ENCODE measurements at places on chromosomes 7 and 10. TPM values are rescaled to one million over a fixed set of nuclear protein-coding genes. Genes with fewer than 3 reads are reported as not detected.

FRMPD2 gene
- total RNA-seq: not detected

DNA sequence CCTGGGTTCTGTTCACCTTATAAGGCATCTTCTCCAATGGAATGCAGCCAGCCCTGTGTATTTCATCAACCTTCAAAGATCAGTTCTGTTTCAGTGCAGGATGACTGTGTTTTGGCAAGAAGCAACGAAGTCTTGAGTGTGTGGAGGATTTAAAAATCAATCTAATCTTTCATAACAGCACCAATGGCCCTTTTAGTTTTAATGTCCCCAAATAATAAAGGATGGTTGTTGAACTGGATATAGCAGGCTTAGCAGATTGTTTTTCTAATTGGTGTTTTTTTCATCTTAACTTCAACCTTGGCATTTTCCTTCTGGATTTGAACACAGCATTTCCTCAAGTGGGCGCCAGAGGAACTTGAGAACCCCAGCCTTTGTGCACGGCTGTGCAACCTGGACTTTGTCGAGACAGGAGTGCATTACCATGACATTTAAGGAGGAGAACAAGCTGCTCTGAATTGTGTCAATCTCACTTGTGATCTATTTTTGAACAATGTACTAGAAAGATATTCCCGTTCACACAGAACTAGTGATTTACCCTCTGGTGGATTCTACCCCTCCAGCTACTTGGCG lies 313.3 kb upstream of the AKR1E2 start:
- H3K4me1 ChIP-seq: no peaks in the 10 kb centered on the region
- H3K27me3 ChIP-seq: no peaks in the 10 kb centered on the region
- no peak overlapping the region for H3K4me3 ChIP-seq
- H3K36me3 ChIP-seq: no peaks in the 10 kb centered on the region

DNA sequence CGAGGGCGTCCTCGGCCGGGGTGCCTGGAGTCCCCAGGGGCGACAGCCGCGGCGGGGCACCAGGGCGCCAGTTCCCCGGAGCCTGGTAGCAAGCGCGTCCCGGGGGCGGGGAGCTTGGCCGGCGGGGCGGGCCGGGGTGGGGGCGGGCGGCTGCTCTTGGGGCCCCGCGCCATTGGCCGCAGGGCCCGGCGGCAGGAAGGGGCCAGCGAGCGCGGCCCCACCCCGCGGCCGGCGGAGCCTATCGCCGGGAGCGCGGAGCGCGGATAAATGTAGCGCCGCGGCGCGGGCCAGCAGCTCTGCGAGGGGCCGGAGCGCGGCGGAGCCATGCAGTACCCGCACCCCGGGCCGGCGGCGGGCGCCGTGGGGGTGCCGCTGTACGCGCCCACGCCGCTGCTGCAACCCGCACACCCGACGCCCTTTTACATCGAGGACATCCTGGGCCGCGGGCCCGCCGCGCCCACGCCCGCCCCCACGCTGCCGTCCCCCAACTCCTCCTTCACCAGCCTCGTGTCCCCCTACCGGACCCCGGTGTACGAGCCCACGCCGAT lies at the start of gene HHEX:
TSS of gene HHEX (plus strand) at position 293 of the 548 bp plus-strand sequence. CDS start at position 325, 32 bp downstream.
- peaks cover 26% of the 10 kb centered on the region for H3K27me3 ChIP-seq
- H3K4me3 ChIP-seq: peak within 1 kb of the TSS; percentile 37

SPAM1 gene
- not detected for total RNA-seq

GHRHR gene
- not detected for total RNA-seq

- H3K27me3 ChIP-seq: no peaks in the 10 kb centered on the region
- H3K36me3 ChIP-seq: no peaks in the 10 kb centered on the region
- H3K4me1 ChIP-seq: no peaks in the 10 kb centered on the region
- no peak overlapping the region for H3K27ac ChIP-seq
Measured at GRCh38 chr10:126481181-126481580, 92.9 kb upstream of the ADAM12 start.

- no peaks in the 10 kb centered on the region for H3K4me1 ChIP-seq
- H3K4me3 ChIP-seq: no peak overlapping the region
- no peak overlapping the region for H3K27ac ChIP-seq
- DNase-seq: no peak
Measured at GRCh38 chr10:14254368-14254767, 76.4 kb downstream of the FRMD4A start.

DNA sequence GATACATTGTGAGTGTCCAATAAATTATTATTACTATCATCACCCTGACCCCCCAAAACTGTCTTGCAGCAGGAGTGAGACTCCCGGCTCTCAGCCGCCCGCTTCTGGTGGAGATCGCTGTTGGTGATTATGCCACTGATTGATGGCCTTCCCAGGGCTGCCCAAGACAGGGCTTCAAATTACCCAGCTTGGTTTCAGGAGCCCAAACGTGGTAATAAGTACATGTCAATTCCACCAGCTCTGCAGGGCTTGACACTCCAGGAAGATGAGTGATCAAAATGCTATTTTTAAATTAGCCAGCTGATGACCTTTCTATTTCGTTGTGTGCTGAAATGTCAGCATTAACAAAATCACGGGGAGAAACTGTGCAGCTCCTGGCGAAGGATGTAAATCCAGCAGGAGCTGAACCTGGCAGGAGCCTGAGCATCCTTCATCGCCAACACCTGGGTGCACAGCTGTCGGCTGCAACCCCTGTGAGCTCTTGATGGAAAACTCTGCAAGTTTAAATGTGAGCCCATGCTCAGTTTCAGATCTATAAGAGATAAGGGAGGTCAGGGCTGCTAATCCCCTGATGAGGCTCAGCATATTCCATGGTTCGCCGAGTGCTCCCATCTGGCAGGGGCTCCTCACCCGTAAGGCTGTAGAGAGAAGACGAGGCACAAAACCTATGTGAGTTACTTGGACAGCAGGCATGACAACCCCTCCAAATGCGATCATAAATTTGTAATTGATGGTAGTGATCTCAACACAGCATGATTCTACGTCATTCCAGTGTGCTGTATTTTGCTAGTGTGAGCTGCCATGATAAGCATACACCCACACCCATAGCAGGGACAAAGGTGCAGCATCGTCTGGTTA lies 446.3 kb downstream of the TCERG1L start:
- no peak overlapping the region for H3K27ac ChIP-seq
- H3K36me3 ChIP-seq: no peaks in the 10 kb centered on the region
- DNase-seq: no peak
- H3K4me1 ChIP-seq: no peaks in the 10 kb centered on the region
- no peaks in the 10 kb centered on the region for H3K27me3 ChIP-seq
- no peak overlapping the region for H3K4me3 ChIP-seq

GRCh38 chr10:74926791-74927585 lies 100.6 kb downstream of the KAT6B start:
- no peaks in the 10 kb centered on the region for H3K36me3 ChIP-seq
- no peak overlapping the region for H3K27ac ChIP-seq
- DNase-seq: no peak
- no peaks in the 10 kb centered on the region for H3K27me3 ChIP-seq

DNA sequence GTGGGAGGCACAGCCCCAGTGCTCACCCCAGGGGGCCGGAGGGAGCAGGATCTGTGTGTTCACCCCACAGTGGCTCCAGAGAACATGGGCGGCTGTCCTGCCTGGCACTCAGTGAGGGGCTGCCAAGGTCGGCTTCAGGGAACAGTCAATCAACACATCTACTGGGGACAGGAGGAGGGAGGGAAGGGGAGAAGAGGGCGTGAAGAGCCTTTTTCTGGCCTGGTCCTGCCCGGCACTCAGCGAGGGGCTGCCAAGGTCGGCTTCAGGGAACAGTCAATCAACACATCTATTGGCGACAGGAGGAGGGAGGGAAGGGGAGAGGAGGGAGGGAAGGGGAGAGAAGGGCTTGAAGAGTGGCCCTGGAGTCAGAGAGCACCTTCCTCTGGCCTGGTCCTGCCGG lies 184.9 kb downstream of the ADARB2 start:
- H3K27me3 ChIP-seq: no peaks in the 10 kb centered on the region
- no peaks in the 10 kb centered on the region for H3K36me3 ChIP-seq
- H3K27ac ChIP-seq: no peak overlapping the region

DNA sequence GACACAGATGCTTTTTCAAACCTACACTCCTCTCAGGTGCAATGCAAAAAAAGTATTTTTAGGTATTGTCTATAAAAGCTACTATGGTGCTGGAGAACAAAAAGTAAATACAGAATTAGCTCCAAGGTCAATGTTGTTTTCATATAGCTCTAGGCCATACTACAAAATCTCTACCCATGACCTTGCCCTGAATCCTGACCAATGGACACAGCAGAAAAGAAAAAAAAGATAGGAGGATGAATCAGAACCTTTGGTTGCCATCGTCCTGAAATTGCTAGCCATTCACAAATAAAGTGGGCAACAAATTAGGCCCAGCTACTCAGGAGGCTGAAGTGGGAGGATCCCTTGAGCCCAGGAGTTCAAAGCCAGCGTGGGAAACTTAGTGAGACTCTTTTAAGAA lies 35.2 kb upstream of the RELN start:
- no peaks in the 10 kb centered on the region for H3K27me3 ChIP-seq
- no peaks in the 10 kb centered on the region for H3K36me3 ChIP-seq
- no peak overlapping the region for H3K4me3 ChIP-seq
- no peak for DNase-seq

Measured in naive thymus-derived CD4-positive, alpha-beta T cell (primary cell).